Naive thymus-derived CD4-positive, alpha-beta T cell (primary cell): ENCODE measurements at places on chromosomes 11 and 22. TPM values are rescaled to one million over a fixed set of nuclear protein-coding genes. Genes with fewer than 3 reads are reported as not detected.

The CFAP300 gene
- not detected for total RNA-seq

The ZBTB44 gene
- total RNA-seq: 53.1 and 53.5 TPM in 2 replicates

The KAT5 gene
- 125 TPM for total RNA-seq

- no peaks in the 10 kb centered on the region for H3K27me3 ChIP-seq
- no peak overlapping the region for H3K27ac ChIP-seq
- no peak overlapping the region for H3K4me3 ChIP-seq
- H3K36me3 ChIP-seq: no peaks in the 10 kb centered on the region
- DNase-seq: no peak
These were observed 469.9 kb downstream of the MN1 start for GRCh38 chr22:27331526-27332281.

DNA sequence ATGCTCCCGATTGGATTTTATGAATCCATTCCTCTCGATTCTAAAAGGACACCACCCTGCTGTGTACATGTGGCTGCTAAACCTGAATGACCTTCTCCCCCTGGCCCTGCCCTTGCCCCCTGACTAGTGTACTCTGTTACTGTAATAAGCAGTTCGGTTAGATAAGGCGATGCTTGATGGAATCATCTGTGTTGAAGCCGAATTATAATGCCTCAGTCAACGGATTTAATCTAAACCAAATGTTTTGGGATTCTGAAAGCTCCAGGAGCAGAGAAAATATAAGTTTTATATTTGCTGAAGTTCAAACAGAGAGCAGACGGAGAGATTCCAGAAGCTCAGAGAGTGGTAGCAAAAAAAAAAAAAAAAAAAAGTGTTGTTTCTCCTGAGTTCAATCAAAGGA is 275.4 kb upstream of the MPPED2 start:
- no peaks in the 10 kb centered on the region for H3K4me1 ChIP-seq
- no peak overlapping the region for H3K27ac ChIP-seq
- DNase-seq: no peak

GRCh38 chr11:120925944-120926343 is 98.0 kb upstream of the TBCEL start:
- no peaks in the 10 kb centered on the region for H3K4me1 ChIP-seq
- DNase-seq: no peak
- no peaks in the 10 kb centered on the region for H3K27me3 ChIP-seq

DNA sequence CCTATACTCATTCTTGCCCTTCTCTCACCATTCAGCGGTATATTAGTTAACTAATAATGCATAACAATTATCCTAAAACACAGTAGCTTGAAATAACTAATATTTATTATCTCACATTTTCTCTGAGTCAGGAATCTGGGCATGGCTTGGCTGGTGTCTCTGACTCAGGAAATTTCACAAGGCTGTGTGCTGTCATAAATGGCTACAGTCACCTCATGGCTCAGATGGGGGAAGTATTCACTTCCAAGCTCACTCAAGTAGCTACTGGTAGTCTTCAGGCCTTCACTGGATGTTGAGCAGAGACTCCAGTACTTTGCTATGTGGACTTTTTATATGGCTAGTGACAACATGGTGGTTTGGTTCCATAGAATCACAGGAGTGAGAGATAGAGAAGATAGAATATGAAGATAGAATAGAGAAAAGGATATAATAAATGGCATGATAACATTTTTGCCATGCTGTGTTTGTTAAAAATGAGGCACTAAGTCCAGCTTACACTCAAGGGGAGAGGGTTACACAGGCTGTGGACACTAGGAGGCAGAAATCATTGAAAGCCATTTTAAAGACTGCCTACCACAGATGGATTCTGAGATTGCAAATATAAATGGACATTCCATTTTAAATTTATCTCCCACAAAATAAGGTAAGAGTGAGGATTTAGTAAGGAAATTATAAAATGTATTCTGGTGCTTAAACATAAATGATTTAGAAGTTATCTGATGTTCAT is 997.8 kb upstream of the CHORDC1 start:
- H3K27me3 ChIP-seq: no peaks in the 10 kb centered on the region
- H3K4me1 ChIP-seq: no peaks in the 10 kb centered on the region
- no peaks in the 10 kb centered on the region for H3K36me3 ChIP-seq
- no peak for DNase-seq
- no peak overlapping the region for H3K4me3 ChIP-seq

DNA sequence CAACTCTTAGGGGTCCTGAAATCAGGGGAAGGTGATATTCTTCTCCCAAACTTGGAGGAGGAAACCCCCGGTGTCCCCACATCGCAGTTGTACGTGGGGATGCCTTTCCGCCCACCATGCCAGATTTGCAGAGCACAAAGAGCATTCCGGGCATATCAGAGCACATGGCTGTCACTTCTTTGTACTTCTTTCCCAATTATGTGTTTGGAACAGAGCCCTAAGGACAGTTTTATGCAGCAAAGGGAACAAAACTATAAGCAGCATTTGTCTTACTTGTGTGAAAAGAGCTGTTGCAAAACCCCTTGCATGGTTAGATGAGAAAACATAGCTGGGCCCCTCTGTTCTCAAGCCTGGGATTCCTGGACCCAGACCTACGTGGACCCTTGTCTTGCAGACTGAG is 41.2 kb downstream of the NTM start:
- H3K4me1 ChIP-seq: no peaks in the 10 kb centered on the region
- no peaks in the 10 kb centered on the region for H3K36me3 ChIP-seq
- H3K27me3 ChIP-seq: no peaks in the 10 kb centered on the region

DNA sequence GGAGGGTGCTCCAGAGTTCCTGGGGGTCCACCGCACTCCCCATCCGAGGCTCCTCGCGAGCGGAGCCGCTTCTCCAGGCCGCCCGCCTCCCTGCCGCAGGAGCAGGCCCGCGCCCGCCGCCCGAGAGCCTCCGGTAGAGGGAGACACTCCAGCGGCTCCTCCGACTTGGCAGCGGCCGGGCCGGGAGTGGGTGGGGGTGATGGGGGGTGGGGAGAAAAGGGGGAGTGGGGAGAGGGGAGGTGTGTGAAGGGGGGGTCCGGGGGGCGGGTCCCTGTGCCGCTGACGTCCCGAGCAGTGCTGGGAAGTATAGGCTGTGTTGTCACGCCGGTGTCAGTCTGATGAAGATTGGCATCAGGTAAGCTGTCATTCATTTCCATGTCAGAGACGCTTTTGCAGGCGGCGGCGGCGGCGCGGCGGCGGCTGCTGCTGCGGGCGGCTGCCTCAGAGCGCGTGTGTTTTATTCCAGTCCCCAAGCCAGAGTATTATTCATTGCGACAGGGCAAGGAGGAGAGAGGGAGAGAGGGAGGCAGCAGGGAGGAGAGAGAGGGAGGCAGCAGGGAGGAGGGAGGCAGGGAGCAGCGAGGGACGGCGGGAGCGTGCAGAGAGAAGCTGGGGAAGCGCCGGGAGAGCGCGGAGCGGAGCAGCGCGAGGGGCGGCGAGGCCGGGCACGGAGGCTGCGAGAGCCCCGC is at the start of gene PKNOX2:
TSS of gene PKNOX2 (plus strand) at position 330 of the 689 bp plus-strand sequence. CDS start 186,555 bp downstream, outside the sequence.
- no peak within 1 kb of the TSS for H3K27ac ChIP-seq
- H3K4me1 ChIP-seq: peaks cover 12% of the 10 kb centered on the region
- H3K27me3 ChIP-seq: peaks cover 7% of the 10 kb centered on the region
- H3K4me3 ChIP-seq: peak within 1 kb of the TSS; percentile 63
- peak; percentile 47 for DNase-seq

GRCh38 chr11:34478845-34479663 is 34.5 kb downstream of the ELF5 start:
- H3K36me3 ChIP-seq: no peaks in the 10 kb centered on the region
- DNase-seq: no peak
- H3K4me3 ChIP-seq: no peak overlapping the region
- H3K4me1 ChIP-seq: no peaks in the 10 kb centered on the region

DNA sequence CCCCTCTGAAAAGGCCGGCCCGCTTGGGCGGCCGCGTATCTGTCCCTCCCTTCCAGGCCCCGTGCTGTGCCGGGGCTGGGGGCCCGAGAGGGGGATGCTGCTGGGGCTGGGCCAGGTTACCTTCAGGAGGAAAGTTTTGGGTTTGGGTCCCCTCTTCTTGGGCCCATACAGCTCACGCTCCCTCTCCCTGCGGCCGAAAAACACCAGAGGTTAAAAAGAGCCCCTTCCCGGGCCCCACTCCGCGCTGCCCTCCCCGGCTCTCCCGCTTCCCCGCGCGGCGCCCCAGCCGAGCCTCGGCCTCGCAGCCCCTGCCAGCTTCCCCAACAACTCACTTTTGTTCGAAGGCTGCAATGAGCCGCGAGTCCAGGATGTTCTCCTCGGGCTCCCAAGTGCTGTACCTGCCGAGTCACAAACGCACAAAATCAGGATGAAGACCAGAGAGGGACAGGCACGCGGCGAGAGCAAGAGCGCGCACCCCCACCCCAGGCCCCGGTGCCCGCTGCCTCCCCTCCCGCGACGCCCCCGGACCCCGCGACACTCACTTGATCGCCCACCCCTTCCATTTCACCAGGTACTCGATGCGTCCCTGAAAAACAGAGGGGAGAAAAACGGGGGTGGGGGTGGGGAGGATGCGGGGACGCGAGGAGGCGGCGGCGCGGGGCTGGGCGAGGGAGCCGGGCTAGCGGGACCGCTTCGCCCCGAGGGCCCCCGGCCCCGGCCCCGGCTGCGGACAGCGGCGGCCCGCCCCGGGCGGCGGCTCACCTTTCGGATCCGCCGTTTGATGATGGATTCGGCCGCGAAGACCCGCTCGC is 450 bp downstream of the CBX6 start:
- peak overlapping the region; percentile 73 for H3K27ac ChIP-seq
- peaks cover 34% of the 10 kb centered on the region for H3K4me1 ChIP-seq
- peak overlapping the region; percentile 46 for H3K4me3 ChIP-seq
- peaks cover 3% of the 10 kb centered on the region for H3K36me3 ChIP-seq
- no peaks in the 10 kb centered on the region for H3K27me3 ChIP-seq
- peak; percentile 24 for DNase-seq

GRCh38 chr22:45612451-45612901 is 59.2 kb upstream of the ATXN10 start:
- H3K4me1 ChIP-seq: no peaks in the 10 kb centered on the region
- no peaks in the 10 kb centered on the region for H3K36me3 ChIP-seq
- DNase-seq: peak; percentile 38
- no peak overlapping the region for H3K4me3 ChIP-seq
- no peak overlapping the region for H3K27ac ChIP-seq
- no peaks in the 10 kb centered on the region for H3K27me3 ChIP-seq

GRCh38 chr11:12410006-12410728 is 32.8 kb downstream of the PARVA start:
- no peaks in the 10 kb centered on the region for H3K4me1 ChIP-seq
- H3K36me3 ChIP-seq: no peaks in the 10 kb centered on the region
- DNase-seq: no peak
- H3K27me3 ChIP-seq: no peaks in the 10 kb centered on the region
- H3K4me3 ChIP-seq: no peak overlapping the region

DNA sequence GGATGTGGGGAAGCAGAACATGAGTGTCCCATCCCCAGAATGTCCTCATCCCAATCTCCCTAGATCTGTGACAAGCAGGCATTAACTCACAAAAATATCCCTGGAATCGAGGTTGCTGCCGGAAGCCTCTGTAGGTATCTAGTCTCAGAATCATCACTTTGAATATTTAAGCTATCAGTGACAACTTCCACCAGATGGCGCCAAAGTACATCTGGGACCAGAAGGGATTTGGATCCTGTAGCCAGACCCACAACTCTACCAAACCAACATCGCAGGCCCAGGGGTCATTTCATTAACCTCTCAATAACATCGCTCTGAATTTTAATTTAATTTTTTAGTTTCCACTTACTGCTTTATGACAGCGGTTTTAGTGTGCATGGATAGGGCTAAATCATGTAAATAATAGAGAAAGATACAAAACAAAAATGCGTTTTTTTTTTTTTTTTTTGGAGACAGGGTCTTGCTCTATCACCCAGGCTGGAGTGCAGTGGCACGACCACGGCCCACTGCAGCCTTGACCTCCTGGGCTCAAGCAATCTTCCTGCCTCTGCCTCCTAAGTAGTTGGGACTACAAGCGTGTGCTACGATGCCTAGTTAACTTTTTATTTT is 1.1 kb upstream of the EXT2 start:
- no peak overlapping the region for H3K4me3 ChIP-seq
- peaks cover 15% of the 10 kb centered on the region for H3K4me1 ChIP-seq
- no peak overlapping the region for H3K27ac ChIP-seq
- no peaks in the 10 kb centered on the region for H3K36me3 ChIP-seq

- no peak overlapping the region for H3K4me3 ChIP-seq
- H3K36me3 ChIP-seq: no peaks in the 10 kb centered on the region
- no peak overlapping the region for H3K27ac ChIP-seq
- no peaks in the 10 kb centered on the region for H3K27me3 ChIP-seq
- DNase-seq: no peak
- no peaks in the 10 kb centered on the region for H3K4me1 ChIP-seq
These were observed 16.3 kb downstream of the SMCO4 start for GRCh38 chr11:93526641-93527583.

GRCh38 chr11:57214494-57214893 is 22.6 kb downstream of the APLNR start:
- no peak overlapping the region for H3K27ac ChIP-seq
- no peaks in the 10 kb centered on the region for H3K4me1 ChIP-seq
- H3K36me3 ChIP-seq: no peaks in the 10 kb centered on the region

GRCh38 chr11:85195934-85196333 is 431.2 kb downstream of the DLG2 start:
- no peak overlapping the region for H3K27ac ChIP-seq
- no peak overlapping the region for H3K4me3 ChIP-seq
- no peaks in the 10 kb centered on the region for H3K4me1 ChIP-seq
- H3K27me3 ChIP-seq: no peaks in the 10 kb centered on the region
- no peak for DNase-seq

GRCh38 chr22:39433476-39434242 is 23.2 kb upstream of the MGAT3 start:
- H3K27me3 ChIP-seq: no peaks in the 10 kb centered on the region
- DNase-seq: no peak
- H3K4me1 ChIP-seq: no peaks in the 10 kb centered on the region
- no peaks in the 10 kb centered on the region for H3K36me3 ChIP-seq
- no peak overlapping the region for H3K27ac ChIP-seq

DNA sequence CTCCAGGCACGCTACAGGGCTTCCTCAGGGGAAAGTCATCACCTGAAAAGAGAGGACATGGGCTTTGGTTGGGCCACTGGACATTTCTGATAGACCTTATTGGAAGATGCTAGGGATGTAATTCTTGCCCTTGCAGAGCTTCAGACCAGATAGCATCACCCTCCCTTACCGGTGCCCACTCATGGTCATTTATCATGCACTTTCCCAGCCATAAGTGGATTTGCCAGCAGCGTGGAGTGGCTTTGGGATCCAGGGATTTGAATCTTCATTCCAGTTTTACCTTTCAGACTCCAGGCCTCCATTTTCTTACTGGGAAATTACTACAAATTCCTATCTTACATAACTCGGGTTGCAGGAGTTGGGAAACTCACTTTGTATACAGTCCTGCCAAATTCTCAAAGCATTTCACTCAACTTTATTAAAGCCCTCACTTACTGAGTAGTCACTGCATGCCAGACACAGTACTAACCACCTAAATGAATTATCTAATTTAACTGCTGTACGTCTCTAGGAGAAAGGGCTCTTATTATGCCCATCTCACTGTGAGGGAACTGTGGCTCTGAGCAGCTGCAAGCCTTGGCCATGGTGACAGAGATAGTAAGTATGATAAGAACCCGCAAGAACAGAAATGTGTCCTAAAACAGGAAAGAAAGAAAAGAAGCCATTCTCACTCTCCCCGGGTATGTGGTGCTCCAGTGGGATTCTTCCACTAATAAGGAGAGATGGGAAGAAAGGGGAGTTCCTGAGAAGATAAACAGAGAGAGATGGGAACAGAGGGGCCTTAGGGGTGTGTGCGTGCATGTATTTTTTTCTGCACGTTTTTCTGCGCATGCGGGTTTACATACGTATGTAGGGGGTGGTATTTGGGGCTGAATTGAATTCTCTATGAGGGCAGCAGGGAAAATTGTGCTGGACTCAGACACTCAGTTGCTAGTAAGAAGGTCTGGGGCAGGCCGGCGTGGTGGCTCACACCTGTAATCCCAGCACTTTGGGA is 9.7 kb downstream of the CHRM1 start:
- no peak overlapping the region for H3K27ac ChIP-seq
- H3K4me3 ChIP-seq: no peak overlapping the region
- H3K27me3 ChIP-seq: no peaks in the 10 kb centered on the region
- H3K36me3 ChIP-seq: no peaks in the 10 kb centered on the region
